ENCODE measurements at places on chromosomes 7 and 10. TPM values are rescaled to one million over a fixed set of nuclear protein-coding genes. Genes with fewer than 3 reads are reported as not detected.

INSYN2A gene
- not detected for total RNA-seq

DNA sequence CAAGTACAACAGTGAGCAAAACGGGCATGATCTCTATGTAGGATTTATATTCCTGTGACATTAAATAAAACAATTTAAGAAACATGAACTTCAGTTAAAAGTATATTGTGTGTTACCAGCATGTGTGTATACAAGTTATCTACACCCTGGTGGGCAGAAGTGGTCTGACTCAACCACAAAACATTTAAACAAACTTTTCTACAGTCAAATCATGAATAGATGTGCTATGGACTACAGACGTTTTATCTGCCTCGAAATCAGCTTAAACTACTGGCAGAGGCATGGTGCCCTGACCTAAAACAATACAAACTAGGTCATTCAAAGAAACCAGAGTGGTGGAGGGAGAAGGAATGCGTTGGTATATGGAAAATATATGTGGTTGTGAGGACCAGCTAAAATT, 3.6 kb downstream of the ARL3 start:
- no peak for DNase-seq

SLC39A12 gene
- not detected for total RNA-seq

DNA sequence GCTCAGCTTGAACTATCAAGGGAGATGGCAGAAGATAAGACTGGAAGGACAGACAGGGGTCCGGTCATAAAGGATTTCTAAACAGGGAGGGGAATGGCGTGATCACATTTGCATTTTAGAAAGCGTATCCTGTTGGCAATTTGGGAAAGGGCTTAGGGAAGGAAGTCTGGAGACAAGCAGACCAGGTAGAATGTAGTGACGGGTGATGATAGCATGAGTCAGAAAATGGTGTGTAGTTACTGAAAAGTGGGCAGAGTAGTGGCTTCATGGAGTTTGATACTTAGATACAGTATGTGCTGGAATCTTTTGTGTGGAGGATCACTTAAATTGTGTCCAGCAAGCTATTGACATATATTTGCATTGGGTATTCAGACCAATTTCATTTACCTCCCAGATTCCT, 61.2 kb downstream of the LRGUK start:
- no peak for DNase-seq

DNA sequence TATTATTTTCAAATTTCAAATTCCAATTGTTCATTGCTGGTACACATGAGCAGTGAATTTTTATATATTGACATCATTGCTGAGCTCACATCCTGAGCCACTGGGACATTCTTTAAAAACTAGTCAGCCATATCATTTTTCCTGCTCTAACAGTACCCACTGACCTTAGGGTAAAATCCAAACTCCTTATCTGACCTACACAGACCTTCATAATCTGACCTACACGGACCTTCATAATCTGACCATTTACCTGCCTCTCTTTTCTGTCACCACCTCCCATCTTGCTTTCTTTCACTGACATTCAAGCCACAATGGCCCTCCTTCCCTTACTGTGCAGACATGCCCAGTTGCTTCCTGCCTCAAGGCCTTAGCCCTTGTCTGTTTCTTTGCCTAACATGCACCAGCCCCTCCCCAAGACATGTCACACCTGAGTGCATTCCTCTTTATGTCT, 16.1 kb upstream of the CUZD1 start:
- no peak for DNase-seq

Measured in progenitor cell of endocrine pancreas (in vitro differentiated cells).